ENCODE measurements at places on chromosomes 4 and X. TPM values are rescaled to one million over a fixed set of nuclear protein-coding genes. Genes with fewer than 3 reads are reported as not detected.

GRCh38 chr4:52843351-52843750, 18.8 kb upstream of the RASL11B start:
- DNase-seq, result no peak

DNA sequence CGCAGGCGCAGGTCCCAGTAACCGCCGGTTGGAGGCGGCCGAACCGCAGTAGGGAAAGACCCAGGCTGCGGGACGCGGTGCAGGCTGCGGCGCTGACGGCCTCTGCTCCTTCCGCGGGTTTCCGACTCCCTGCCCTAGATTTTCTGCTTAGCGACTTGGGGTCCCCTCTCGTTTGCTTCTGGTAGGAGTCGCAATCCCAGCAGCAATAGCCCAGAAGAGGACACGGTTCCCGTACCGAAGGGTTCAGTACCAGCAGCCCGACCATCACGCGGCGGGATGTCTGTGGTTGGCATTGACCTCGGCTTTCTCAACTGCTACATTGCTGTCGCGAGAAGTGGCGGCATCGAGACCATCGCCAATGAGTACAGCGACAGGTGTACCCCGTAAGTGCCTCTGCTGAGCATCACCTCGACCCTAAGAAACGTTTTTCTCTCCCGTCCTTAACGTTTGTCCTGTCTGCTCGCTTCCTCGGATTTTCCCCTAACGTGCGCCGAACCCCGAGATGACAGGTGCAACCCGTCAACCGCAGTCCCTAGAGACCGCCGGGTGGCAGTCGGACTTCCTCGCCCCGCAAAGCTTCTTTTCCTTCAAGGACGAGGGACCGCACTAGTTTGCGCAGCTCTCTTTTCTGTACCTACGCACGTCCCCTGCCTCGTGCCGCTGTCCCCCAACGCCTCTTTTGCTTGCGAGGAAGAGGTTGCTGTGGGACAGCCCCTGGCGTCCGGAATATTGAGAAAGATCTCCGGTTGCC, at the start of gene HSPA4L:
Gene HSPA4L (plus strand): TSS at position 48 of the 751 bp plus-strand sequence. CDS start 229 bp downstream, at position 277.
- peak; percentile 61 for DNase-seq

GRCh38 chrX:113412106-113412505, 571.5 kb upstream of the AMOT start:
- no peak for DNase-seq

Gene GUCY1A1
- total RNA-seq, result 33.3 TPM
